ENCODE measurements at places on chromosomes 2 and 18. TPM values are rescaled to one million over a fixed set of nuclear protein-coding genes. Genes with fewer than 3 reads are reported as not detected.

Gene SLC8A1
- 83.4 TPM for total RNA-seq

Gene ASXL3
- total RNA-seq = not detected

Gene SCN2A
- 2.2 TPM for total RNA-seq

Gene DPYSL5
- not detected for total RNA-seq

Gene ATP8B1
- total RNA-seq = 43.4 TPM

All from GM23248 (cell line).